Stimulated activated CD4-positive, alpha-beta T cell treated with anti-CD3 and anti-CD28 coated beads, TNF-alpha, amount 100 ng/mL, for 1 hour (primary cell): ENCODE measurements at places on chromosomes 1 and 21.

GRCh38 chr1:148333875-148334338 lies 149.2 kb downstream of the PPIAL4G start:
- no peak for DNase-seq

DNA sequence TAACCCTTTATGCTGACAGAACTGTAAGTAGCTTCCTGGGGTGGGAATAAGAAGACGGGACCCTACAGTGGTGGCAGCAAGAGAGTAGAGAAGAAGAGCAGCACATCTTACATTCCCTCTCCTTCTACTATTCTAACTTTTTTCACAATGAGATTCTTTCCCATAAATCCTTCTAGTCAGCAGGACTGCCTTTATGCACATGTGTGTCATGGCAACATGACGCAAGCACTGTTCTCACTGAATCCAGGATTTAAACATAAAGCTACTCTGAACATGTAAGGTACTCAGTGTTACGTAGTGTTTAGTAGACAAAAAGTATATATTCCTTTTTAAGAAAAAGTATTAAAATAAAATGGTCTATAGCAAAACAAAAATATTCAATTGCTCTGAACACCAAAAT lies 309.7 kb upstream of the LYPLAL1 start:
- DNase-seq, result no peak

DNA sequence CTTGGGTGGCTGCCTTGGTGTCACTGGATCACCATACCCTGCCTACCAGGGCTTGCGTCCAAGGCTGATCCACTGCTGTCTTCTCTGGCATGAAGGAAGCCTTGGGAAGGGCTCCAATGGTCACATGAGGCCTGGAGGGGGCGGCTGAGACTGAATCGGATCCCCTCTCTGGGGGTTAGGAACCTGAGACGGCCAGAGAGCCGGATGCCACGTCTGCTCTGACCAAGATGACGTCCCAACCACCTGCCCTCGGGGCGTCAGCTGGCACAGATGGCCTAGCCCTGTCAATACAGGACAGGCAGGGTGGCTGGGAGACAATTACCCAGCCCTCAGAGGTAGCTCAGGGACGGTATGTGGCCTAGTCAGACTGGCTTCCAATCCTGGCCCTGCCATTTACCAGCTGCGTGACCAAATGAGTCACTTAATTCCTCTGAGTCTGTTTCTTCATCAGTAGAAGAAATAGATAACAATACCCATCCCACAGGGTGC lies 5.4 kb downstream of the TRIM62 start:
- DNase-seq, result no peak

DNA sequence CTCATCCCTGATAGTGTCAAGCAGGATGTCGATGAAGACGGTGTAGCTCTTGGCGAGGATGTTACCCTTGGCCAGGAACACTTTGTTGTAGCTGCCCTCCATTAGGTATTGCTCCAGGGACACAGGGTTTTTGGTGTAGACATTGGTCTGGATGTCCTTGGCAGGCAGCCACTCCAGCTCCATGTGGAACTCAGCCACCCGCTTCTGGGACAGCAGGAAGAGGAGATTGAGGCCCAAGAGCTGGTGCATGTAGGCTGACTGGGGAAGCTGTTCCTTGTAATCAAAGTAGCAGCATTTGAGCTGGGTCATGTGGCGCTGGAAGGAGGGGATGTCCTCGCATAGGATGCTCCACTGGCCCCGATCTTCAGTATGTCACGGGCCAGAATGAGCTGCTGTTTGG lies 9.5 kb downstream of the IL6R start:
- no peak for DNase-seq

GRCh38 chr1:96236156-96236739 lies 485.3 kb upstream of the PTBP2 start:
- DNase-seq, result no peak

- no peak for DNase-seq
These were observed 97.1 kb downstream of the DUSP10 start for GRCh38 chr1:221644663-221645258.

GRCh38 chr1:30807318-30808066 lies 49.9 kb upstream of the LAPTM5 start:
- no peak for DNase-seq
